Fibroblast of the aortic adventitia (primary cell): ENCODE measurements at places on chromosomes 4 and X. TPM values are rescaled to one million over a fixed set of nuclear protein-coding genes. Genes with fewer than 3 reads are reported as not detected.

NONO gene
- total RNA-seq, result 330 and 444 TPM in 2 replicates

GABRB1 gene
- total RNA-seq, result 1.4 TPM in 1 of 2 replicates, not detected in the other

GCNA gene
- total RNA-seq, result 2.3 and 2.4 TPM in 2 replicates

RRAGB gene
- 16.6 and 28.0 TPM in 2 replicates for total RNA-seq

FATE1 gene
- total RNA-seq, result not detected in 2 replicates

SLIT2 gene
- 46.4 and 65.1 TPM in 2 replicates for total RNA-seq

CENPE gene
- total RNA-seq, result 1.2 and 26.9 TPM in 2 replicates

KDM5C gene
- 51.7 and 76.4 TPM in 2 replicates for total RNA-seq

GPR143 gene
- total RNA-seq, result 0.33 TPM in 1 of 2 replicates, not detected in the other

SPIN2A gene
- 0.63 TPM in 1 of 2 replicates, not detected in the other for total RNA-seq

RCHY1 gene
- 27.3 and 44.0 TPM in 2 replicates for total RNA-seq

STK26 gene
- total RNA-seq, result 0.57 and 1.6 TPM in 2 replicates

ELMOD2 gene
- total RNA-seq, result 38.3 and 125 TPM in 2 replicates

DSPP gene
- total RNA-seq, result not detected in 2 replicates

MRFAP1L1 gene
- total RNA-seq, result 48.8 and 342 TPM in 2 replicates

GATA1 gene
- total RNA-seq, result not detected in 2 replicates

SMIM10L2A gene
- 0.09 and 0.33 TPM in 2 replicates for total RNA-seq

FRMD7 gene
- total RNA-seq, result not detected in 2 replicates

PRRG1 gene
- total RNA-seq, result 10.0 and 15.3 TPM in 2 replicates

REPS2 gene
- total RNA-seq, result 0.82 and 1.7 TPM in 2 replicates

CT45A2 gene
- not detected in 2 replicates for total RNA-seq

MAGEA2B gene
- total RNA-seq, result not detected in 2 replicates

DCUN1D4 gene
- total RNA-seq, result 62.6 and 115 TPM in 2 replicates

SLC2A9 gene
- 0.74 and 0.90 TPM in 2 replicates for total RNA-seq

THAP6 gene
- total RNA-seq, result 22.0 and 44.6 TPM in 2 replicates
